ENCODE measurements at places on chromosomes 13 and 19.

GRCh38 chr19:1655987-1656608 is 3.7 kb upstream of the TCF3 start:
- DNase-seq = no peak

GRCh38 chr19:40542202-40542859 is 34.3 kb upstream of the SHKBP1 start:
- DNase-seq = no peak

GRCh38 chr19:2536461-2536860 is 60.5 kb downstream of the GADD45B start:
- no peak for DNase-seq

DNA sequence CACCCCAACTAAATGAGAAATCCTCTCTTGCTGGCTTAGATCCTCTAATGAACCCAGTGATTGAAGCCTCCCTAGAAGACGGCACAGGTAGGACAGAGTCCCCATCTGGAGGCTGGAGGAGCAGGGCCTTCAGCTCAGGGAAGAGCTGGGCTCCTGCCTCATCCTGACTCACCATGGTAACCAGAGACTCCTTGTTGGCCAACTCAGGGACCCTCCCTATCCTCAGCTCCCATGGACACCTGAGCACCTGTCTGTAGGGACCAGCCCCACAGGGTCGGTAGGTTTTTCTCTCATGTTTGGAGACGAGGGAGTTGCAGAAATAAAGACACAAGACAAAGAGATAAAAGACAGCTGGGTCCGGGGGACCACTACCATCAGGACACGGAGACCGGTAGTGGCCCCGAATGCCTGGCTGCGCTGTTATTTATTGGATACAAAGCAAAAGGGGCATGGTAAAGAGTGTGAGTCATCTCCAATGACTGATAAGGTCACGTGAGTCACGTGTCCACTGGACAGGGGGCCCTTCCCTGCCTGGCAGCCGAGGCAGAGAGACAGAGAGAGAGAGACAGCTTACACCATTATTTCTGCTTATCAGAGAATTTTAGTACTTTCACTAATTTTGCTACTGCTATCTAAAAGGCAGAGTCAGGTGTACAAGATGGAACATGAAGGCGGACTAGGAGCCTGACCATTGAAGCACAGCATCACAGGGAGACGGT is 26.6 kb downstream of the SIGLEC7 start:
- no peak for DNase-seq
